ENCODE measurements at places on chromosomes 7 and 10.

GRCh38 chr7:13748998-13749397, 240.5 kb downstream of the ETV1 start:
- DNase-seq: no peak

GRCh38 chr7:110090110-110090820, 1000.7 kb upstream of the LRRN3 start:
- DNase-seq: no peak

- no peak for DNase-seq
Measured at GRCh38 chr10:87635498-87636312, 24.0 kb upstream of the PAPSS2 start.

GRCh38 chr10:3213758-3214515, 41.4 kb upstream of the PITRM1 start:
- DNase-seq: no peak

DNA sequence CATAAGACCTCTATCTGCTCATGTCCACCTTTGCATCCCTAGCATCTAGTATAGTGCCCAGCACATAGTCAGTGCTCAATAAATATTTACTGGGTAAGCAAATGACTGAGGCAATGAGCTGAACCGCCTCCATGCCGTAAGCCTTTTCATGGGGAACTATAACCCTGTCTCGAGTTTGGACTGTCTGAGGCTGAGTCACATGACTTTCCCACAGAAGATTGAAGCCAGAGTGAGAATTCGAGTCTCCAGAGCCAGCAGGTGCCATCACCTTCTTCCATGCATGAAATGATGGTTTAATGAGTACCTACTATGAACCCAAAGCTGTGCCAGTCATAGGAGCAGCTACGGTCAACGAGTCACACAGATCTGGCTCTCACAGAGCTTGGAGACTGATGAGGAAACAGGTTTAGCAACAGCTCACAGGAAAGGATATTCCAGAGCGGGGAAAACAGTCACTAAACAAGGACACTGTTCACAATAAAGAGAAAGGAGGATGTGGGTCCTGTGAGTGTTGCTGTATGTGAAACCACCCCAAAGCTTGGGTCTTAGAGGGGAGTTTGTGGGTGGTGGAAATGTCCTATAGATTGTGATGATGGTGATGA, 75.2 kb downstream of the TEX36 start:
- no peak for DNase-seq
